SK-MEL-5 (cell line): ENCODE measurements at places on chromosomes 3 and 15. TPM values are rescaled to one million over a fixed set of nuclear protein-coding genes. Genes with fewer than 3 reads are reported as not detected.

ATP10A gene
- 7.1 TPM in 2 replicates for total RNA-seq

GPR27 gene
- total RNA-seq = 0.66 and 0.93 TPM in 2 replicates

CCR9 gene
- not detected in 2 replicates for total RNA-seq

PLSCR2 gene
- not detected in 2 replicates for total RNA-seq

ECE2 gene
- not detected in 2 replicates for total RNA-seq

TFRC gene
- 320 and 331 TPM in 2 replicates for total RNA-seq

ARL14 gene
- total RNA-seq = not detected in 2 replicates

CHP1 gene
- 104 and 116 TPM in 2 replicates for total RNA-seq

DNAJA4 gene
- 8.5 and 8.7 TPM in 2 replicates for total RNA-seq

ANKRD63 gene
- total RNA-seq = 0.16 and 0.29 TPM in 2 replicates

GHSR gene
- not detected in 2 replicates for total RNA-seq

CHRNA7 gene
- total RNA-seq = 10.0 and 10.3 TPM in 2 replicates

PLAAT1 gene
- total RNA-seq = 19.3 and 21.1 TPM in 2 replicates

CP gene
- 0.43 and 0.53 TPM in 2 replicates for total RNA-seq
